ENCODE measurements at places on chromosomes 6 and 20.

- DNase-seq, result no peak
These were observed 19.9 kb upstream of the HFE start for GRCh38 chr6:26067367-26067766.

DNA sequence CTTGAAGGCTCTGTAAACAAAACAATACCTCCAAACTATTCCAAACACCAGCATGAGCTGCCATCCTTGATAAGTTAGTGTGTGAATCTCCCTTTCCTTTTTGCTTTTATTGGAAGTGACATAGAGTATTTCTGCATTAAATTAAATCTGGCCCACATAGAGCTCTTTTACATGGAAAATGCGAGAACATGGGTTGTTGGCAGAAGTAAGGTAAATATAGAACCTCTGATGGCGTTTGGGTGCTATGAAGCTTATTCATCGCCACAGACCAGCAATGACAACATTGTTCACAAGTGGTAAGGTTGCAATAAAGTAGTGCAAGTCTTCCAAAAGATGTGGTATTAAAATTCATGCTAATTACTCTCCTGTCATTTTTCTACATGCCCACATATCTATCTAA, 445.8 kb upstream of the JAG1 start:
- DNase-seq, result no peak

DNA sequence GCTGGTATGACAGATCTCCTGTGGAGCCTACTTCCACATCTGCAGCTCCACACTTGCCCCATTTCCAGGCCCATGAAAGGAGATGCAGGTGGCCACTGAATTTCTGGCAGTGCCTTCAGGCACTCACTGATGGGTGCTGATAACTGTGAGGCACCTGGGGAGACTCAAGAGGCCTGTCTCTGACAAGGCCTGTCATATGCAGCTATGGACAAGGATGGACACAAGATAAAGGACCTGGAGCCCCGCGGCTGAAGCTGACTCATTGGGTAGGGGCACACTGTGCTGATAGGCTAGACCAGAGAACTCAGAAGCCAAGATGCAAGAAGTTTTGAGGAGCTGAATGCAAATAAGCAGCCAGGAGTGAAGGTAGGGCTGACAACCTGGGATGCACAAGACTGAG, 81.0 kb upstream of the LRFN2 start:
- no peak for DNase-seq

GRCh38 chr20:25339608-25340007, 51.0 kb downstream of the ABHD12 start:
- no peak for DNase-seq

DNA sequence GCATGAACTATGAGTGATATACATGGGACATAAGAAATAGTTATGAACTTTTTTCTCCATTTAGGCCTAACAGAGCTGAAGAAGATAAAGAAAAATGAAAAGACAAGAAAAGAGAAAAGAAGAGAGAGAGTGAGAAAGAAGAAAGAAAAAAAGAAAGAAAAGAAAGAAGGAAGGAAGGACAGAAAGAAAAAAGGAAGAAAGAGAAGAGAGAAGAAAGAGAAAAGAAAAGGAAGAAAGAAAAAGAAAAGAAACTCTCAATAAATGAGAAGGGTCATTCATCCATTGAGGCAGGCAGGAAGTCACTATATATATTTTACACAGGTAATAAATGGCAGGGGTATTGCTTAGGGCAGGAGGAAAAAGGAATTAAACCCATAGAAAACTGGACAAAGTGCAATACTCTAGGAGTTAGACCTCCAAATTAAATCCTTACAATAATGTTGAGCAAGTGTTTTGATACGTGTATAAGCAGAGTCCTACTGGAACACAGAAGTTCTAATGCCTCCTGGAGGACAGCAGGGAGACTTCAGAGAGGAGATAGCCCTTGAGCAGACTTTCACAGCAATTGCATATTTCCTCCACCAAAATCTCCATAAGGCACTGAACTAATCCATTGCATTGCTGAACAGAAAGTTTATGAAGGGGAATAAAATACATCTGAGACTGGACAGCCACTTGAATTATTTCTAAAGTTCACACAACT, 86.4 kb upstream of the TENT5A start:
- DNase-seq, result peak; percentile 44

DNA sequence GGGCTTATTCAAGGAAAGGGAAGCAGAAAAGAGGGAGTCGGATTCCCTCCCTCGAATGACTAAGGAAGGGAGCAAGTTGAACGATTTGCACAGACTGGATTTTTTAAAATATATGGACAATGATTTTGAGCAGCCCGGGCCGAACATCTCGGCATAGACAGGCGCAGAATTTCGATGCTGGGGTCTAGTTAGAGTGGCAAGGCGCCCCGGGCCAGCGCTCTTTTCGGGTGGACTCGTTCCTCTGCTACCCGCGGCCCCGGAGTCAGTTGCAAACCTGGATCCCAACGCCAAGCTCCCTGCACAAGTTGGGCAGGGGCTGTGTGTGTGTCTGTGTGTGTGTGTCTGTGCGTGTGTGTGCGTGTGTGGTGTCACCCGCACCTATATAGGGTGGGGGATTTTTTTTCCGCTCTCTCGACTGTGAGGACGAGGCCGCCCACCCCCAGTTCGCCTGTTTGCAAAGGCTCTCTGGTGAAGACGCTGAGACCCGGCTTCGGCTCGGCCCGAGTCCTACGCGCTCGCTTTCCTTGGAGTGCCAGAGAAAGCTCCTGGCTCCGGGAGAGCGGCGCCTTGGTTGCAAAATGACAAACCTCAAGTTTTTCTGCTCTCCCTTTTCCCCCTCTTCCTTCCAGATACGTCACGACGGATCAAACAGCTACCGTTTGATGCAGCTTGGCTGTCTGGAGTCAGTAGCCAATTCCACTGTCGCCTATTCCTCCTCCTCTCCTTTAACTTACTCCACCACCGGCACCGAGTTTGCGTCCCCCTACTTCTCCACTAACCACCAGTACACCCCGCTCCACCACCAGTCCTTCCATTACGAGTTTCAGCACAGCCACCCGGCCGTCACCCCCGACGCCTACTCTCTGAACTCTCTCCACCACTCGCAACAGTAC, 1.4 kb downstream of the TFAP2D start:
- no peak for DNase-seq

DNA sequence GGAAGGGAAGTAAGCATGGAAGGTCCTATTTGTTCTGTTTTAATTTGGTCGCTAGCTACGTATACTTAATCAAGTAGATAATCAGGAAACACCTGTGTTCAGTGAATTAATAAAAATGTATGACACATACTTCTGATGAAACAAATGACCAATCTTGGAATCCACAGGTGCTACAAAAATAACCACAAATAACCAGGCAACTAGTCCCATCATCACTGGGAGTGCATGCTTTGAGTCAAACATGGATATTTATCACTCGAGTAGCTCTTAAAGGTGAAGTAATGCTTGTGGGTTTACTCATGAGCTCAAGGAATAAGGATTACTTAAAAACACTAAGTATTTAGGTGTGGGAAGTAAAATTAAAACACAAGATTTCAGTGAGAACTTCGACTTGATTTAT, 285.6 kb upstream of the ID4 start:
- DNase-seq, result no peak

- DNase-seq, result no peak
These were observed 57.8 kb downstream of the PHACTR3 start for GRCh38 chr20:59662161-59662560.

DNA sequence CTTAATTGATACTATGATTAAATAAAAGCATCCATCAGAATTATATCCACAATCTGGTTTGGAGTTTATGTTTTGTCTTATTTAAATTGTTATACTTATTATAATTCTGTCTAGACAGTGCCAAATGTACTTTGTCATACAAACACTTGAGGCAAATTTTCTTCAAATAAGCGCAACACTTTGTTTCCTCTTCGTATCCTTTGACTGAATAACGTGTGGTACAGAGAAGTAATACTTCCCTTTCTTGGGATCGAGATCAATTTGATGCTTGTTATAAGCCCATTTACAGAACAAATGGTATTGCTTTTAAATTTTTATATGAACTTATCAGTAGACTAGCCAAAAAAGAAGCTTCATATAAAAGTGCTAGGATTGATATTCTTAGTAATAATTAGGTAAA, 111.0 kb downstream of the ATG5 start:
- peak; percentile 44 for DNase-seq

- no peak for DNase-seq
These were observed 78.4 kb downstream of the OPRM1 start for GRCh38 chr6:154117485-154117884.

DNA sequence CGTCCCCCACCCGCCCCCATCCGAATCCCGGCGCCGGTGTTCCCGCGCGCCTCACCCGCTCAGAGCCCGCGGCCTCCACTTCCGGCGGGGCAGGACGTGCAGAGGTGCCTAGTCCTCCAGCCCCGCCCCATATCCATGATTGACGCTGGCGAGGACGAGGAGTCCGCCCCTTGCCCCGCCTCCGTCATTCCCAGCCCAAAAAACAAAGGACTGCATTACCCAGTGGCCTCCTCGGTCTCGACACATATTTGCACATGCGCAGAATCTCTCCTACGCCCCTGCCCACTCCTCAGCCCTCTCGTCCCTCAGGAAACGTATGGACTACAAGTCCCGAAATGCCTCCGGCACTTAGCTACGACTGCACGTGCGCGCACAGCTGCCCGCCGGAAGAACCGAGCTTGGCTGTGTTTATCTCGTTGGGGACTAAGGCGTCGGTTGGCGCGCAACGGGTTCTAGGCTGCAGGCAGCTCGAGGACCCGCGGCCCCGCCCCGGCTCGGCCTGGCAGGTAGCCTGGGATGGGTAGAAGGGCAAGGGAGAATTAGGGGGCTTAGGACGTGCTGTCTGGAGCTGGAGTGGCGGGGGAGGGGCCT, at the start of the genes KLHDC3 and MEA1:
KLHDC3 (plus strand) TSS at position 407 of the 591 bp plus-strand sequence. CDS start 2,944 bp downstream, outside the sequence.
MEA1 (minus strand) TSS at position 104 of the 591 bp plus-strand sequence. CDS start 133 bp downstream, outside the sequence.
- DNase-seq, result peak; percentile 100

GRCh38 chr6:145139140-145139850, 596.0 kb downstream of the EPM2A start:
- peak; percentile 65 for DNase-seq

DNA sequence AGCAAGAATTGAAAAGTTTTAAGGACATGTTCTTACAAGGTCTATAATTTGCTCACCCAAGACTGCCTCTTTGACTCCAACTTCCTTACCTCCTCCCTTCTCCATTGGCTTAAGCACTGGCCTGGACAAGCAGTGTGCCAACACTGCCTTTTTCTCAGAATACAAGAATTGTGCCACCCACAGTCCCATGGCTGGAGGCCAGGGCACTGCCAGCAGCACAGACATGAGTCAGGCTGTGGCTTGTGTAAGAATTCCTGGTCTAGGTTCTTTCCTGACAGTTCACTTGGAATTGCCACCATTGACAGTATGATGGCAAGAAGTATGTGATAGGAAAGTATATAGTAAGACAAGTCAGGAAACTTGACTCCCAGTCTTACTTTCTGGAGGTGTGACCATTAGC, 202.7 kb upstream of the MARCKS start:
- DNase-seq, result peak; percentile 99

DNA sequence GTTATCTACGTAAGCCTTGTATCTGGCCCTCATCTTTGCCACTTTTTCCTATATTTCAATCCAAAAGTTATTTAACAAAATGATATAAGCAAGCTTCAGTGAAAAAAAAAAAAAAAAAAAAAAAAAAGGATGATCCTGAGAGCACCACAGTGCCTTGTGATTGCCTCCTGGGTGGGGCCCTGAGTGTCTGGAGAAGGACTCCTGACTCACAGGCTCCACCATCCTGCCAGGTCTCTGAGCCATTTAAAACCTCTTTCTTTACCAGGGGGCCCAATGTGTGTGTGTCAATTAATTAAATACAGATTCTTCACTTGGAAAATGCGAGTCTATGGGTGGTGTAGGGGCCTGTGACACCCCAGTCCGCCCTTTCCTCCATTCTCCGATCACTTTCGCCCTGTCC, 105.2 kb downstream of the SMOC2 start:
- DNase-seq, result no peak

DNA sequence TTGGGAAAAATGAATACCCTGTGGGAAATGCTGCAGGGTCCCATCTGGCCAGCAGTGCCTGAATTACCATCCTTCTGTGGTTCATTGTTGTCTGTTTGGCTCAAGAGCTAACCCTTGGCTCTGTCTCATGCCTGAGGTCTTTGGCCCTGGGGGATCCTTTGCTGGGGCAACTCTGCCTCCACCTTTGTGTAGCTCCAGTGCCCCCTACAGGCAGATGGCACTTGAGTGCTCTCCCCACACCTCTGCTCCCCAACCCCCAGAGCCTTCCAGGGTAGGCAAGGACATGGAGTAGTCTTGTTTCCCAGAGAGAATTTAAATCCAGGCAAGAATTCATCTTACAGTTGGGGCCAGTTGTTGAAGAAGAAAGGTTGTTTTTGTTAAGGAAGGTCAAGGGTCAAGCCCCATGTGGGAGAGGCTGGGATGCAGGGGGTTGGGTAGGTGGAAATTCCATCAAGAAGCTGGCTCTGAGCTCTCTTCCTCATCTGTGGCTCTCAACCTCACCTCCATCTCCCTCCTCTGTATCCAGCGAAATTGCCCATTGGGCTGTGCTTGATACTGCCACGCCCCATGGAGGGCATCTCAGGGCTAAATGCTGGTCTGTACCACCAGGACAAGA, 44.2 kb downstream of the ZNF831 start:
- DNase-seq, result peak; percentile 75

- DNase-seq, result no peak
These were observed 4.3 kb downstream of the OR2J3 start for GRCh38 chr6:29112135-29112534.

- no peak for DNase-seq
These were observed 640 bp downstream of the SAYSD1 start for GRCh38 chr6:39114388-39114703.

GRCh38 chr6:135209803-135210202, 28.7 kb downstream of the MYB start:
- peak; percentile 51 for DNase-seq

GRCh38 chr6:145540741-145541140, 194.6 kb downstream of the EPM2A start:
- DNase-seq, result no peak

GRCh38 chr20:38447931-38448675, 13.0 kb upstream of the SNHG17 start:
- peak; percentile 24 for DNase-seq

DNA sequence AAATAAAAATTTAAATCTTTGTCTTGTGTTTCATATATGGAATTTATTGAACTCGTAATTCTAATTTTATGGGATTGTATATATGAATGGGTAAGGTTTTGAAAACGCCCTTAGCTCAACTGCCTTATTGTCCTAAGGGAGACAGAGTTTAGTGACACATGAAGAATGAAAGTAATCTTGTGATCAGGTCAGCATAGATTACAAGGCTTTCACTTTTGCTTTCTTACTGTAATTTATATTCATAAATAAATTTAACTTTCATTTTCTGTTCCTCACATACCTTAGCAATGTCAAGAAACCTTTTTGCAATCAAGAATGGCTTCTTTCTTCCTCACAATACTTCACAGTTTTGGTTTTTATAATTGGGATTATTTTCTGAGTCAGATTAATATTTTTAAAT, 14.4 kb downstream of the KPNA5 start:
- DNase-seq, result peak; percentile 33

DNA sequence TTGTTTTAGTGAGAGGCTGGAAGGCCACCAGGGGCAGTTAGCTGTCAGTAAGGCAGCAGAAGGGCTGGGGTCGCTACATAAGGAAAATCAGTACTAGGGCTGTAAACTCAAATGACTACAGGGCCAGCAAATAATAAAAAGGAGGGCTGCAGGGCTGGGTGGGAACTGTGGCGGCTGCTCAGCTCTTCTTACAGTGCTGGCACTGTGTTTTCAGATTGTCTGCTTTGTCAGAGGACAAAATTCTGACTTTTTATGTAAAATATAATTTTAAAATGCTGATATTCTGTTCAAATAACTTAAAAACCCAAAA, 23.2 kb downstream of the HLA-A start:
- no peak for DNase-seq
